Panc1 (cell line): ENCODE measurements at places on chromosomes 11 and 22.

DNA sequence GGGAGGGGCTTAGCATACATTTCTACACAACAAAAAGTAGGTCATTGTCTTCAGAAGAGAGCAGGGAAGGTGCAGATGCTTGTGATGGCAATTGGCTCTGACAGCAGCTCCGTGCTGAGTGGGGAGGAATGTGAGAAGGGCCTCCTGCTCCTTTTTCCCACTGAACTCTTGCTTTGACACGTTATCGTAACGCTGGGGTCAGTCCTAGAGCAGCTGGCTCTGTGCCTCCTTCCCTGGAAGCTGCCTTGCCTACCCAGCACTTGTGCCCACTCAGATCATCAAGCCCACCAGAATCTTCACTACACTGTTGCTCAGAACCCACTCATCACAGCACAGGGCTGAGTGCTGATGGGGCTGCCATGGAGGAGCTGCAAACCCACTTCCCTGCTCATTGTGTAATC lies 14.9 kb upstream of the NAV2 start:
- no peak for DNase-seq

DNA sequence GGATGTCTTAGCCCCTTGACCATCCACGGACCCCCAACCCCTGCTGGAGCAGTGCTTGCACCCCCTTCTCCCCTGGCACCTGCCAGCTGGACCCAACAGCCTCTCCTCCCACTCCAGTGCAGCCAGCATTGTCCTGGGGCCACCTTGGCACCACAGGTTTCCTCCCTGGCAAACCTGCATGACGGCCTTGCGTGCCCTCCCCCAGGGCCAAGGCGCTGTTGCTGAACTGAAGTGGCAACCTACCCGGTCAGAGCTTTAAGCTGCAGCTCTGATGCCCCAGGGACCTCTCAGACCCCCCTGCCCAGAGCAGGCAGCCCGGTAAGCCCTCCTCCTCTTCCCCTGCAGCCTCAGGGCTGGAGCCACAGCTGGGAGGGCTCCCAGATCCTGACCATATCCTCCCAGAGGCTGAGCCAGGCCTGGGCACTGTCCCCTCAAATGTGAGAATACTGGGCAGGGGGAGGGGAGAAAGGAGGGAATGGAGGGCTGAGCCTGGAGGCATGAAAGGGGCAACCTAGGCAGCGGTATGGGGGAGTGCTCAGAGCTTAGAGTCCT lies 1.8 kb upstream of the LRRC75B start:
- DNase-seq: no peak

DNA sequence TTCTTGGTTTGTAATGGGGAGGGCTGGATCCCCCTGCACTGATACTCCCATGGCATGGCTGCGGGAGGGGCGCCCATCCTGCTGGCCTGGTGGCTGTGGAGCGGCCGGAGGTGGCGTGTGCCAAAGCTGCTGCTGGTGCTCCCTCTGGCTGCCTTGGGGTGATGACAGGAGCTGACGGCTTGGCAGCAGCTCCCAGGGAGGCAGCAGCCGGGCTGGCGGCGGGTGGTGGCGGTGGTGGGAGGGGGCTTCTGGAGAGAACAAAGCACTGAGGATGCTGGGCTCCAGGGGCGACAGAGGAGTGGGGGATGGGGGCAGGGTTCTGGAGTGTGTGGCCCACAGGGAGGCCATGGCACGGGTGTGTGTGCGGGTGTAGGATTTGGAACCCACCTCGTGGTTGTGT lies 11.4 kb upstream of the MPPED1 start:
- no peak for DNase-seq

GRCh38 chr22:26512149-26512793 lies at the start of gene TFIP11:
TSS of gene TFIP11 (minus strand) at chr22:26512473. CDS start at chr22:26510272, 2,201 bp downstream.
- DNase-seq: peak; percentile 27

DNA sequence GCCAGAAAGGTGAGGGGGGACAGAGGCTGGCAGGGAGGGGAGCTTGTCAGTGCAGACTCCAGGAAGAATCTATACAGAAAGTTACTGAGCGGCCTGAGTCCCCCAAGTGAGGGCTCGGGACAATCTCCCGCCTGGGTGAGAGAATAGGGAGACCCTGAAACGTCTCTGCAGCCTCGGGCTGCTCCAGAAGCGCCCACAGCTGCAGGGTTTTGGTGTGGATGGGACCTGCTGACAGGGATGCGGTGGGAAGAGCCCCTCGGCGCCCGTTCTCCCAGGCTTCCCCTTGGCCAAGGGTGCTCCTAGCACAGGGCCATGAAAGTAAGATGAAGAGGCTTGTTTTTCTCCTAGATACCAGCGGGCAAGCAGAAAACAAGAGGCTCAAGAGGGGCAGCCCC lies 743 bp upstream of the RCE1 start:
- no peak for DNase-seq

- no peak for DNase-seq
These were observed 41.2 kb upstream of the ALX4 start for GRCh38 chr11:44351006-44351660.

- no peak for DNase-seq
These were observed 432 bp downstream of the TNKS1BP1 start for GRCh38 chr11:57324154-57324885.

DNA sequence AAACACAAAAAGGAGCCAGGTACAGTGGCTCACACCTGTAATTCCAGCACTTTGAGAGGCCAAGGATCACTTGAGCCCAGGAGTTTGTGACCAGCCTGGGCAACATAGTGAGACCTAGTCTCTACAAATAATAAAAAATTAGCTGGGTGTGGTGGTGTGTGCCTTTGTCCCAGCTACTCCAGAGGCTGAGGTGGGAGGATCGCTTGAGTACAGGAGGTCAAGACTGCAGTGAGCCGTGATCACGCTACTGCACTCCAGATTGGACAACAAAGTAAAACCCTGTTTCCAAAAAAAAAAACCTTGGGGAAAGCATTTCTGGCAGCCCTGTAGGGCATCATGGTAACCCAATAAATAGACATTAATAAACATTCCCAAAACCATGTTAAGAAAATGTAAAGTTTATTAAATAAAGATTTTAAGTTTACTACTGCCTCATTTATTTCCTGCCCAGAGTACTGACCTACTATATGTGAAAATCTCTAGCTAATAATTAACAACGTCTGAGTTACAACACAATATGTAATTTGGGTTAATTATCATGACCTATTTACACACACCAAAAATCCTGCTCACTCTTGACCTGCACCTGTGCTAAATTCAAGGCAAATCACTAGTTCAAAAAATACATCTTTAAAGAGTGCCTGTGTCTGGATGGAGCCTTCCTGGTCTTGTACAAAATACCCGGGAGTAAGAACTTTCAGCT lies 8.4 kb downstream of the EEF1G start:
- DNase-seq: no peak
